Stimulated activated CD4-positive, alpha-beta T cell treated with anti-CD3 and anti-CD28 coated beads, Interleukin-1b, Interleukin-23, amount 100 ng/mL, for 1 hour (primary cell): ENCODE measurements at places on chromosomes 5 and 9.

DNA sequence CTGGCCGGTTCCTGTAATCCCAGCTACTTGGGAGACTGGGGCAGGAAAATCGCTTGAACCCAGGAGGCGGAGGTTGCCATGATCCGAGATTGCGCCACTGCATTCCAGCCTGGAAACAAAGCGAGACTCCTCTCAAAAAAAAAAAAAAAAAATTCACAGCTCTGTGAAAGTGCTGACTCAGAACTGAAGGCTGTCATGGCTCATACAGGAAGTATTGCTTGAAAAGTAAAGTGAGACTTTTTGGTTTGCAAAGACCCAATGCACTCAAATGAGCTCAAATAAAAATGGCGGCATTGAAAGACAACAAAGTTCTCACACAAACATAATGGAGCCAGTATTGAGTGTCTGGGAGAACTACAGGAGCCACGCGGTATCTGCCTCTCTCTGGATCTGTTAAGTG is 202.1 kb downstream of the FBXL7 start:
- no peak for DNase-seq

DNA sequence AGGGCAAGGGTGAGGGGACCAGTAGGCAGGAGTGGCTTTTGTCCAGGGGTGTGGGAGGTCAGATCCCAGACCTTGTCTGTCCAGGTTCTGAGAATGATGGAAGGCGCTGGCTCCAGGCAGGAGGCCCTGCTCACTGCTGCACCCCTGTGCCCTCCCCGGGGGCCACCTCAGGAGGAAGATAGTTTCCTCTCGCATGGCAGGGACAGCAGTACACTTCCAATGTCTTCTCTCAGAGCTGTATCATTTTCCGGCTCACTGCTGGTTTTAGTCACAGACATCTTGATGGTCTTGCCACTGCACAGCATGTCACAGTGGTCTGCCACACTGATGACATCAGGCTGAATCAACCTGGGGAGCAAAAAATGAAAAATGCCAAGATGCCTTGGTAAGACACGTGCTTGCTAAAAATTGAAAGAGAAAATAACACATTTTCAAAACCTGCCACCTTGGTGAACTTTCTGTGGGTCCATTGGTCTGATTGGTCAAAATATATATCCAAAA is 3.3 kb upstream of the SLC6A3 start:
- DNase-seq, result no peak

DNA sequence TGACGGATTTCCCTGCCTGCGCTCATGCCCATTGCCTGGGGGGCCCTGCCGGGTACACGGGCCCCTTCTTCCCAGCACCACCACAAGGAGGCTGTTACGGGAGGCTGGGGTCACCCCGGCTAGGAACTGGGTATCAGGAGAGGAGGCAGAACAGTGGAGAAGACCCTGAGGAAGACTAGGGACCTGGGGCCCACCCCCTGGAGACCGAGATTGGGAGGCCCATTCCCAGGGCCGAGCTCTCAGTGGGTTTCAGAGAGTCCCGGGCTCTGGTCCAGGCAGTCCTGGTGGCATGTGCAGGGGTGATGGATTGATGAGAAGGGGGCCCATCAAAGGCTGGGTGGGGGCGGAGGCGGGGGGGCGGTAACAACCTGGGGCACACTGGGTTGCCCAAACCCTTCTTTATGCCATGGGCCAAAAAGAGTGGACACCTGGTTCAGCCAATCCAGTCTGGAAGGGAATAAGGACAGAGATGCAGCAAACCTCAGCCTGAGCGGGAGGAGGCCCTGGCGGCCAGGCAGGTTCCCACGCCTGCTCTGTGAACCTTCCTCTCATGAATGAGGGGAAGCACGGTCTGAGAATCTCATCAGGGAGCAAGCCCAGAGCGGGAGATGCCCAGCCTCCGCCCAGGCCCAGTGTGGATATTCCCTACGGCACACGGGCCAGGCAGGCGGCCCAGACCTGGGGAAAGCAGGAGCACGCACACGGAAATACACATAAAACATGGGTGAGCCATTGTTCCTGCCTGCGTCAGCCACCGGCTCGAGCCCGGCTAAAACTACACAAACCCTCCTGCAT is 785 bp upstream of the P4HA2 start:
- DNase-seq, result no peak

DNA sequence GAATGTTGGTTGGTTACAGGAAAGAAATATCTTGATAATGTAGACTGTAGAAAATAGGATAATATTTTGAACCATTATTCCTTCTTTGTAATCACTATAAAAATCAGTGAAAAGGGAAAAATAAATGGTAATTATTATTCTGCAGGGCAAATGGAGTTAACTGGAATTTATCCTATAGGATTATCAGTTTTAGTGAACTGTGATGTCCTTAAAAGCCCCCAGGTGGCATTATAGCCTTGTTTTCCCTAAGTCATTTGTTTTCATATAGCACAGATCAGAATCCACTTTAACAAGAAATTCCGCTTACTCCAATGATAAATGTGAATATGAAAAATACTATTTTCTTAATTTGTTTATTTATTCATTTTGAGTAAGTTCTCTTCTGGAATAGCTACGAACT is 26.2 kb upstream of the WDR41 start:
- no peak for DNase-seq

- no peak for DNase-seq
Measured at GRCh38 chr9:124671861-124672260, 99.2 kb downstream of the NR6A1 start.

DNA sequence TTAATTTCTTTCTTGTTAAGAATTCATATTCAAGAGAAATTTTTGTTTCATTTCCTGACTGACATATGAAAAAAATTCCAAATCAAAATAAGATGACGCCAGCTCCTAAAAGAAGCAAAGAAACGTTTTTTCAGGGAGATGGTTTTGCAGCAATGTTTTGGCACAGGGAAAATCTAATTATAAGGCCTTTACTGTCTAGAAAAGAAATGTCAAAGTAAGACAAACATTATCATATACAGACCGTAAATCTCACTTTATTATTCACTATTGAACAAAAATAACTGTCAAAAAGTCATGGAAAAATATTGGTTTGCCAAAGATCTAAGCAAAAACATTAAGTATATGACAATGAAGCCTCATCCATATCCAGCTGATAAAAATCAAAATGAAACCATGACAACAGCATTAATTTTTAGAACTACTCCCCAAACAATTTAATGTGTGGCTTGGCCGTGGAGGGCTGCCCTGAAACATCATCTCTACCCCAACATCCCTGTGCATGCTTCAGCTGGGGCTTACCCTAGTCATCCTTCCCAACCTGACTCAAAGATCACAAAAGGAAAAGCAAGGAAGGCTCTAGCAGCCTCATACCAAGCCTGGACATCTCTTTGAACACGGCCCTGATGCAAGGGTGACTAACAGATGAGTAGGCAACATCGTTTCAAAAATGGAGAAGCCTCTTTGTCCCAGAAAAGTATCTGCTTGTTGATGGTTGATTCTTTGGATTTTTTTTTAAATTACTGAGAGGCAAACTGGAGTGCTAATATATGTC is 95.6 kb downstream of the ARSB start:
- no peak for DNase-seq

DNA sequence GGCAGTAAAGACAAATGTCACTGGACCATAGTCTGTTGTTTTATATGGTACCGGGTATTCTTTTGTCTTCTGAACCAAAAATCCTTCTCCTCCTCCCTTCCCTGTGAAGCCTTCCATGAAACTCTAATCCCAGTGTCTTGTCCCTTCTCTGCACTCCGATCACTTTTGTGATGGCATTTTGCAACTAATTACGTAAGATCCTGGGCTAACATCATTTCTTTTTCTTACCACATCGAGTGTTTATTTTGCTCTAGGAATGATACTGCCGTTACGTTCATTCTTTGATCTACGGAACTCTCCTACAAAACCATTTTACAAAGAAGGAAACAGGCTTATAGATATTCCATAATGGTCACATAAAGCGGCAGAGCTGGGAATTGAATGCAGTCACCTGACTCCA is 33.7 kb downstream of the SNX18 start:
- DNase-seq, result no peak

DNA sequence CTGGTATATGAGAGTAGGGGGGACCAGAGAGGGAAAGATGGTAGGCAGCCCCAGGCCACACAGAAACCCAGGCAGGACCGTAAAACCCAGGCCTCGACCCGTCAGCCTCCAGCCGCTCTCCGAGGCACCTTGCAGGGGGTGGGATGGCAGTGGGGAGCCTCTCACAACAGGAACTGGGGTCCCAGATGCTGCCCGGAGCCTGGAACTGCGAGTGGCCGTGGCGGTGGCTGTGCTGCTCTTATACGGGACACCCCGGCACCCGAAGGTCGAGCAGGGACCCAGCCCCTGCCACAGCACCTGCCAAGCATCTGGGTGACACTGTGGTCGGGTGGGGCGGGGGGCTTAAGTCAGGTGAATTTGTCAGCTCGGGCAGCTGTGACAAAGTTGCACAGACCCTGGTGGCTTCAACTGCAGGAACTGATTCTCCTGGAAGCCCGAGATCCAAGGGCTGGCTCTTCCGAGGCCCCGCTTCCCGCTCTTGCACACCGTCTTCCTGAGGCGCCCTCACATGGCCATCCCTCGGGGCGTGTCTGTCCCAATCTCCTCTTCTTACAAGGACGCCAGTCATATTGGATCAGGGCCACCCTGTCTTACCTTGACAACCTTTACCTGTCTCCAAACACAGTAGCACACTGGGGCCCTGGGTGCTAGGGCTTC is 47.6 kb upstream of the EGFL7 start:
- no peak for DNase-seq

GRCh38 chr9:17624571-17624970 is 45.7 kb downstream of the SH3GL2 start:
- DNase-seq, result no peak

- no peak for DNase-seq
Measured at GRCh38 chr9:38029915-38030638, 39.0 kb downstream of the SHB start.

GRCh38 chr9:72586388-72587130 is 65.2 kb downstream of the TMC1 start:
- DNase-seq, result no peak

DNA sequence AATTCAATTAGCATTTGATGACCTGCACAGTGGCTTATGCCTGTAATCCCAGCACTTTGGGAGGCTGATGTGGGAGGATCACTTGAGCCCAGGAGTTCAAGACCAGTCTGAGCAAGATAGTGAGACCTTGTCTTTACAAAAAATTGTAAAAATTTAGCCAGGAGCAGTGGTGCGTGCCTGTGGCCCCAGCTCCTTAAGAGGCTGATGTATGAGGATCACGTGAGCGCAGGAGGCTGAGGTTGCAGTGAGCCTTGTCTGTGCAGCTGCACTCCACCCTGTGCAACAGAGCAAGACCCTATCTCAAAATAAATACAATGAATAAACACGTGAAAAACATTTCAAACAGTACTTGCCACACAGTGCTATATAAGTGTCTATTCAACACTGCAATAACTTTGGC is 4.2 kb downstream of the ABCA1 start:
- DNase-seq, result no peak

GRCh38 chr5:143459433-143459832 is 55.9 kb upstream of the NR3C1 start:
- DNase-seq, result no peak

GRCh38 chr5:67790390-67790789 is 425.2 kb upstream of the PIK3R1 start:
- no peak for DNase-seq

- DNase-seq, result no peak
Measured at GRCh38 chr5:67515020-67515689, 318.6 kb upstream of the CD180 start.

DNA sequence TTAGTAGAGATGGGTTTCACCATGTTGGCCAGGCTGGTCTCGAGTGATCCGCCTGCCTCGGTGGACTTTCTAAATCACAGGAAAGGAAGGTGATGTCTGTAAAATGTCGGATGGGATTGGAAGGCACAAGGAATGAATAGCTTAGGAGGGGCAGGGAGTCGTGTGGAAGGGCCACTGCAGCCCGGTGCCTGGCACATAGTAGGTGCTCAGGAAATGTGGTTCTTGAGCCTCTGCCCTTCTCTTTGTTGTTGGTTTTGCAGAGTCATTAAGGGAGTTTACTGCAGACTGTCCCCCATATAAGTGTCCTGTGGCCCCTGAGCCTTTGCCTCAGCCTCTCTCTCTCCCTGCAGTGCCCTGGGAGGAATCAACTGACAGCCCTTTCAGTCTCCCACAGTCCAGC is 11.8 kb downstream of the NEK6 start:
- no peak for DNase-seq

GRCh38 chr5:73298772-73299630 is 126.0 kb downstream of the TMEM174 start:
- DNase-seq, result no peak

DNA sequence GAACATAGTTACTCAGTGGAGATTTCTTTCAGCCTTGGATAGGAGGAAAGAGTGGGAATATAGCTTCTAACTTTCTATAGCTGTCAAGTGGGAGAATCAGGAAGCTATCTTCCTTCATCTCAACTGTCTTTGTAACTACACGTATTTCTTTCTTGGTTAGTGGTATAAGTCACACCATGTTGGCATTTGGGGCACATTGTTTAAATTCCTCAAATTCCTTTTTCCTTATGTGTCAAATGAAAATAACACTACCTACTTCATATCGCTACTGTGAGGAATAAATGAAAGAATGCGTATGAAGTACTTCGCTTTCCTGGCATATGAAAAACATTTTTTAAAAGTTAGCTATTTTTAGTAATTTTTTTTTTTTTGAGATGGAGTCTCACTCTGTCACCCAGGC is 1082.5 kb upstream of the WWC1 start:
- no peak for DNase-seq

GRCh38 chr9:75889577-75889976 is 896 bp upstream of the PCSK5 start:
- DNase-seq, result no peak

DNA sequence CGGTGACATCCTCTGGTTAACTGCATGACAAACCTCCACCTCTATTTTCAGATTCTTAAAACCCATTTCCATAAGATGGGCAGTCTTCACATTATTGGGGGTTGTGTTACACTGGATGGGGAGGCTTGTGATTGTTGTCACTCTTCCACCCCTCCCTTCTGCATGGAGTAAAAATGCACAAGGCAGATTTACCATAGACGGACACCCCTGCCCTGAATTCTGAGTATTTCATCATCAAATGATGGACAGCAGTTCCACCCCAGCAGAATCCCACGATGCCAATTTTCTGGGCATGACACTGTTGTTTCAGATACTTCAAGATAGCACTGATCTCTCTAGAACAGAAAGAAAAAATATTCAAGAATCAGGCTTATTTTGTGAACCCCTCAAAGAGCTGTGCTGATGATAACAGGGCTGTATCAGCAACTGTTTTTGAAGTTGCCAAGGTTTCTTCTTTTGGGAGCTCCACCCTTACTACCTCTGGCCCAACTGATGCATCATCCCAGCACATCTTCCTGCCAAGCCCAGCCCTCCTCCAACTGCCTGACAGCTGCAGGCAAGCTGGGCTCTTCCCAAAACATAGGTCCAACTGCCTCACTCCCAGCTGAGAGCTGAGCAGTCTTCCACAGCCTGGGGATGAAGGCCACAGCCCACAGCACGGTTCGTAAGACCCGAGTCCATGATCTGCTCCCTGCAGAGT is 21.4 kb downstream of the CMBL start:
- no peak for DNase-seq

DNA sequence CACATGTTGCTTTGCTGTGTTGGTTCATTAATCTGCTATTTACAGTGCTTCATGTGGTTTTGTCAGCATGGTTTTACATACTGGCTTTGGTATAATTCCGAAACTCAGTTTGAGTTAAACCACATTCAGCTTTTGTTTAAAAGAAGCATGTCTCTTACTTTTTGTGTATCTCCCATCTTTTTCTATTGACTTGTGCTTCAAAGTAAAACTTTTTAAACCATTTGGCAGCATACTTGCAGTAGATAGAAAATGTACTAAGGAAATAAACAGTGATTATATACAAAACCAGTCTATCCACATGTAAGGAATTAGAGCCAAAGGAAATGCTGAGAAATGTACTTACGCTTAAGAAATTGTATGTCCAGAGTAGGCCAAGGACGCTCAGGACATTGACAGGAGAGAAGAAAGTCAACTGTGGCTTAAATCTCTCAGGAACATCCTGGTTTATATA is 286.9 kb downstream of the ARHGEF28 start:
- DNase-seq, result no peak
